Renal pelvis (tissue), 12 donors: ENCODE measurements at places on chromosomes 5 and 9. TPM values are rescaled to one million over a fixed set of nuclear protein-coding genes. Genes with fewer than 3 reads are reported as not detected.

The INSL4 gene
- not detected for polyA plus RNA-seq

The LIFR gene
- polyA plus RNA-seq = 67.3 TPM

The DDX4 gene
- not detected for polyA plus RNA-seq

The TUSC1 gene
- polyA plus RNA-seq = 17.9 TPM

The DYNC2I2 gene
- 91.0 TPM for polyA plus RNA-seq

The TICAM2 gene
- polyA plus RNA-seq = 5.5 TPM

The SPINK6 gene
- not detected for polyA plus RNA-seq

The SELENOP gene
- 425 TPM for polyA plus RNA-seq

DNA sequence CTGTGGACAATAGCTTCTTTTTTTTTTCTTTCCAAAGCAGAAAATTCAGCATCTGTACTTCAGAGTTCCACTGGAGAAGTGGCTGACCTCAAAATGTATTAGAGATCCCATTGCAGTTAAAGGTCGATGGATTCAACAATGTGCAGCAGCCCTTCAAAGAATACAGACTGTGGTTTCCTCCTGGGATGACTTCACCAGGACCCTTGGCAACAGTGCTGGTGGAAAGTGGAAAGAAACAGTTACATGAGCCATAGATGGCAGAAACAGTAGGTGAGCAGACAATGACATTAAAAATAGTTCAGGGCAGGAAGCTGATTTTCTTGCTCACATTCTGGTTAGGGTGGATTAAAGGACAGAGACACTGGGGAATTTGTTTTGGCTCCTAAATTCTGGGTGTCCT, 62.4 kb downstream of the SLC28A3 start:
- DNase-seq = no peak

DNA sequence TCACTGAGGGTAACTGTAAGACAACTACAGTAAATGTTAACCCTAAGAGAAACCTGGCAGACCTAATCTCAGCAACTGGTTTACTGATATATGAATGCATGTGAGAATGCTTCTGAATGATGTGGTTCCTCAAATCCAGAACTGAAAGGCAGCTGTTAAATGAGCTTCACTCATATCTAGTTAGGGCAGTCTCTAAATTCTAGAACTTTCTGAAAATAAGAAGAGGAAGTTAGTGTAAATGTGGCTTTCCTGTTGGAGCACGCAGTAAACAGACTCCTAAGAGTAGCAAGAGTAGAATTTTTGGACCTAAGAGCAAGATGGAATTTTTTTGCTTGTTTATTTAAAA, 117.9 kb upstream of the KCNN2 start:
- no peak for DNase-seq

- DNase-seq = no peak
Measured at GRCh38 chr9:136029556-136029955, 65.5 kb downstream of the NACC2 start.

DNA sequence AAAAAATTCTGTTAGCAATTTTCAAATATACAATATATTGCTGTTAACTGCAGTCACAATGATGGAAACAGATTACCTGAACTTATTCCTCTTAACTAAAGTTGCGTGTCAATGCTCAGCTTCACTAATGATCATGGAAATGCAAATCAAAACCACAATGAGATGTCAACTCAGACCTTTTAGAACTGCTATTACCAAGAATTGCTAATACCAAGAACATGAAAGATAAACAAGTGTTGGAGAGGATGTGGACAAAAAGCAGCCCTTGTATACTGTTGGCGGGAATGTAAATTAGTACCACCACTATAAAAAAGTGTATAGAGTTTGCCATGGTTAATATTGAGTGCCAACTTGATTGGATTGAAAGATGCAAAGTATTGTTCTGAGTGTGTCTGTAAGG, 1409.7 kb upstream of the CDH18 start:
- DNase-seq = no peak

- no peak for DNase-seq
Measured at GRCh38 chr9:83582029-83582428, 40.9 kb upstream of the IDNK start.

- no peak for DNase-seq
Measured at GRCh38 chr9:76352026-76352620, 42.1 kb downstream of the RFK start.

GRCh38 chr5:68054638-68055037, 160.9 kb upstream of the PIK3R1 start:
- no peak for DNase-seq

- DNase-seq = no peak
Measured at GRCh38 chr5:172945151-172945550, 14.1 kb upstream of the RPL26L1 start.

GRCh38 chr5:34522599-34523386, 133.3 kb upstream of the RAI14 start:
- DNase-seq = peak; percentile 77

- peak; percentile 99 for DNase-seq
Measured at GRCh38 chr5:173057062-173057924, 1.1 kb downstream of the CREBRF start.

DNA sequence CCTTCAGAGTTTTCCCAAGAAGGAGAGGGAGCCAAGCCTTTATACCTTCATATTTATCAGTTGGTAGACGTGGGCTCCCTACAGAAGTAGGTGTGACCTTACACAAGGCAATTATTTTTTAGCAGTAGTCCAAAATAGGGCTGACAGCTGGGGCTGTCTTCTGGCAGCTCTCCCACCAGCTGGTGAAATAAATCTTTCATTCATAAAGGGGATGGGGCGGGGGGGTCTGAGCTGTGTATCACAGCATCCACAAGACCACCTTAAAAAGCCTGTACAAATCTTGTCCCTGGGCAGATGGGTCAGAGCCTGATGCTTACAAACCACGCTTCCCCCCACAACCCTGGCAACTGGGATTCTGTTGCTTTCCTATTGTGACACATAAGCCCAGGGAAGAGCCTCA, 19.7 kb downstream of the CSF2 start:
- DNase-seq = no peak

DNA sequence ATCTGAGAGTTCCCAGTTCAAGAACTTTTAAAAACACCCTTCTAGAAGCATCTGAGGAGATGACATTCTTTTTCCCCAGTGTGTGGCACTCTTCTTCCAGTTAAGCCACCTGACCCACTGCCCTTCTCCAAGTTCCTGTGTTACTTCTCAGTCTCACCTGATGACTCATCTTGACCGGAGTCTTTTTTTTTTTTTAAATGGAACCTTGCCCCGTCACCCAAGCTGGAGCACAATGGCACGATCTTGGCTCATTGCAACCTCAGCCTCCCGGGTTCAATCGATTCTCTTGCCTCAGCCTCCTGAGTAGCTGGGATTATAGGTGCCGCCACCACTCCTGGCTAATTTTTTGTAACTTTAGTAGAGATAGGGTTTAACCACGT, 224.1 kb upstream of the DAB2 start:
- DNase-seq = no peak

DNA sequence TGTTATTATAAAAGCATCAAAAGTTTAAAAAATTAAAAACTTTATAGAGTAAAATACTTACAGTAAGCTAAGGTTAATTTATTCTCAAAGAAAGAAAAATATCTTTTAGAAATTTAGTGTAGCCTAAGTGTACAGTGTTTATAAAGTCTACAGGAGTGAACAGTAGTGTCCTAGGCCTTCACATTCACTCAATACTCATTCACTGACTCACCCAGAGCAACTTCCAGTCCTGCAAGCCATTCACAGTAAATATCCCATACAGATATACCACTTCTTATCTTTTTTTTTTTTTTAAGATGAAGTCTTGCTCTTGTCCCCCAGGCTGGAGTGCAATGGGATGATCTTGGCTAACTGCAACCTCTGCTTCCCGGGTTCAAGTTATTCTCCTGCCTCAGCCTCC, 73.1 kb upstream of the FST start:
- no peak for DNase-seq

DNA sequence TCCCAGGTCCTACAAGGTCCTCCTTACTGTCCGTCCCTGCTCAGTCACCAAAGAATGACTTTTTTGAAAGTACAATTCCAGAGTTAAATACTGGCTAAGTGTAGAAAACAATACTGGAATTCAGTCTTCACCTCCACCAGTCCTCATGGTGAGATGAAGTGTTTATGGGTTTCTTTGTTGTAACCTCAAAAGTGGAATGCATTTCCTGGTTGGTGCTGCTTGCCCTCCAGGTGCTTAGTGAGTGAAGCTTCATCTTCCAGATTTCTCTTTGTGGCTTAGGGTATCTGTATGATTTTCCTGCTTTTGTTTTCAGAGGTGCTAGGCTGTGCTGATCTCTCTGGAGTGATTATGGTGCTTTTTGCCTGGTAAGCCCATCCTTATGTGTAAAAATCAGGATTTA, 49.4 kb upstream of the DHFR start:
- no peak for DNase-seq

DNA sequence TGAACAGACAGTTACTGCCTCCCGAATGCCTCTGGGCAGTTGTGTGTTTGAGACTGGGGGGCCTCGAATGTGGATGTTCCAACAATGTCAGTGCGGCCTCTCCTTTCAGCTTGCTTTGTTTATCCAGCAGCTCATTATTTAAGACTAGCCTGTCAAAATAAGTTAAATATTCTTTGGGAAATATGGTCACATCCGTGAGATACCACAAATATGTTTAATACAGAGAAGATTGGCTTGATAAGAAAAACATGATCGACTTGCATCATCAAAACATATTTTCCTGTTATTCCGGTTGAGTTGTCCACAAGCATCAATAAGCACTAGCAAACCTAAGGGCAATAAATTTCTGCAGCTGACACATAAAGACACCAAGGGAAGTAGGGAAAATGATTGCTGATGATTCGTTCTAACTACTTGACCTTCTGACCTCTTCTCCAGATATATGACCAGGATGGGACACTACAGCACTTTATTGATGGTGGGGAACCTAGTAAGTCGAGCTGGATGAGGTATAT, 66.5 kb downstream of the PRDM6 start:
- DNase-seq = no peak

GRCh38 chr5:158159621-158160020, 300.7 kb upstream of the CLINT1 start:
- DNase-seq = no peak

- DNase-seq = no peak
Measured at GRCh38 chr5:170387775-170388639, 1.2 kb downstream of the KCNMB1 start.

DNA sequence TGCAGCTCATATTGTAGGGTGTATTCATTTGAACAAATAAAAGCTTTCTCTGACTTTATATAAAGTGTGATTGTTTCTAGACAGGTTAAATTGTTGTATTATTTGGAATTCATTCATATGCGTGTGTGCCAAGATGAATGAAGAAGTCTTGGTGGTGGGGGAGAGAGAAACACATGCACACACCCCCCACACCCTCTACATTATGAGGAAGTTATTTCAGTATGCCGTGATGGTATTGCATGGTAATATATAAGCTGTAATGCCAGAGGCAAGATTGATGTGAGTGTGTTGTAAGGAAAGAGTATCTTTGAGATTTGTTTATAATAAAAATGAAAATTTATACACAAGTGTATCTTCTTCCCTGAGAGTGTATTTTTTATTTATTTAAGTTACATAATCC, 71.0 kb downstream of the IPO11 start:
- DNase-seq = no peak

DNA sequence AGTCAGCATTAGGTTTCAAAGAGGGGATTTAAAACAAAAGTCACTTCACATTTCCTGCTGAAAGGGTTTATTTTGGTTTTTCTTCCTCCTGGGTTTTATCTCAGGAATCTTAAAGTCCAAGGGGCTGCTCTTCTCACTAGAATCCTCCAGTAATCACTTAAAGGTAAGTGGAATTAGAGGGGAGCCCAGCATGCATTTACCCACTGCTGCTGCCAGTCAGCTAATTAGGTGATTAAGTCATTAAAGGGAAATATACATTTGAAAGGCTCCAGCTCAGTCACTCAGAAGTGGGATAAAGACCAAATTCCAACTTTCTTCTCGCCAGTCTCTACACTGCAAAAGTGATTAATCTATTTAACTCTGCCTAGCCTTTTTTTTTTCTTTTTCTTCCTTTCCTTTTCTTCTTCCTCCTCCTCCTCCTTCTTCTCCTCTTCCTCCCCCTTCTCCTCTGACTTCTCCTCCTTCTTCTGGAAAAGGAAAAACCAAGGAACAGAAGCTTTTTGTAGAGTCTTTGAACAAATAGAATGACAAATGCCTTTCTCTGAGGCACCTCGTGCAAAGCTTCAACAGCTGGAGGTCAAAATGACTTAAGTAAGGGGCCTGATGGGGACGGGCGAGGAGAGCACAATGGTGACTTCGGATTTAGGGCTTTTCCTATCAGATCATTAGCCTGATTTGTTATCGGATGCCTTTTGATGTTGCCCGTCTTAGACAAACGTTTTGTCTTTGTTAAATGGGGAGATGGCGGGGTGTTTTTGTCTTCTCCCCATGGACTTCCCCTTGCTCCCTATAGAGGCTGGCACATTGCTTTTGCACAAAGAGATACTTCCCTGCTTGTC, 617.6 kb downstream of the IRX1 start:
- DNase-seq = no peak

DNA sequence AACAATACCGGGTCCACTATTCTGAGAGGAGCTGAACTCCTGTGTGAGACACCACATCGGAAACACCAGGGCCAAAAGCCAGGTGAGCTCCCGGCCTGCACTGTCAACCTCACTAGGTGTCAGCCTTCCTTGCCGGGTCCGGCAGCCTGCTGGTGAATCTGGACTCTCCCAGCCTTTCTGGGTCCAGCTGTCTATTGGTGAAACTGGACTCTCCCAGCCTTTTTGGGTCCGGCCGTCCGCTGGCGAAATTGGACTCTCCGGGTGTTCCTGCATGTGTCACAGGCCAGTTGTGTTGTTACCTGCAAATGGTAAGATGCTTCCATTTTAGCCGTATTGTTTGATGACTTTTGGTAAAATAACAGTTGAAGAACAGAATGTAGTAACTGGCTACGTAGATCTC, 801.5 kb downstream of the CDH9 start:
- no peak for DNase-seq

GRCh38 chr5:157451806-157452205, 8.2 kb upstream of the NIPAL4 start:
- no peak for DNase-seq

GRCh38 chr9:21432672-21433425, 7.4 kb upstream of the IFNA1 start:
- no peak for DNase-seq

GRCh38 chr5:96893342-96893741, 17.0 kb downstream of the ERAP2 start:
- no peak for DNase-seq

- DNase-seq = no peak
Measured at GRCh38 chr5:111636736-111637135, 120.3 kb downstream of the NREP start.

GRCh38 chr5:168184103-168184502, 107.3 kb upstream of the WWC1 start:
- DNase-seq = no peak

- DNase-seq = no peak
Measured at GRCh38 chr5:147484708-147485020, 25.2 kb downstream of the DPYSL3 start.
